ENCODE measurements at places on chromosomes 6 and 20.

DNA sequence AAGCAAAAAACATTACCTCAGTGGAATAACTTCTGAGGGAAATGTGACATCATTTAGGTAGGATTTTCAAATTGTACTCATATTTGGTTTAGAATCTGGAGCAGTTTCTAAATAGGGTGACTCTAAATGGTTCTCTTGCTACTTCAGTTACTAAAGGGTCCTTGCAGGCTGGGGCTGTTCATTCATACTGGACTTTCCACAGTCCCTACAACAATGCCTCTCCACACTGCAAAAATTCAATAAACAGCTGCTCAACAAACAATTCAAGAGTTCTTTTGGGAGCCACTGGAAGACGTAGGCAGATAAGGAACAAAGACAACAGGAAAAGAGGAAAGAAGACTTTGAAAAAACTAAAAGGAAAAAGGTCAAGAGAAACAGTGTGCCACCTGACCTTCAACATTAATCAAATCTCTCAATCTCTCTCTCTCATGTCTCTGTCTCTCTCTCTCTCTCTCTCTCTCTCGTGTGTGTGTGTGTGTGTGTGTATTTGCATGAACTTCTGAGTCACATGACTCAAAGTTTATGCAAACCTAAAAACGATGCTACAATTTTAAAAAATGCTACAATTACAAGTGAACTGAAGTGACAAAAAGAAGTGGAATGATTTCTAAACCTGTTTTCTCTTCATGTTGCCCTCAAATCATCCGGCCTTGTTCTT, 14.5 kb downstream of the NOL7 start:
- DNase-seq: no peak

DNA sequence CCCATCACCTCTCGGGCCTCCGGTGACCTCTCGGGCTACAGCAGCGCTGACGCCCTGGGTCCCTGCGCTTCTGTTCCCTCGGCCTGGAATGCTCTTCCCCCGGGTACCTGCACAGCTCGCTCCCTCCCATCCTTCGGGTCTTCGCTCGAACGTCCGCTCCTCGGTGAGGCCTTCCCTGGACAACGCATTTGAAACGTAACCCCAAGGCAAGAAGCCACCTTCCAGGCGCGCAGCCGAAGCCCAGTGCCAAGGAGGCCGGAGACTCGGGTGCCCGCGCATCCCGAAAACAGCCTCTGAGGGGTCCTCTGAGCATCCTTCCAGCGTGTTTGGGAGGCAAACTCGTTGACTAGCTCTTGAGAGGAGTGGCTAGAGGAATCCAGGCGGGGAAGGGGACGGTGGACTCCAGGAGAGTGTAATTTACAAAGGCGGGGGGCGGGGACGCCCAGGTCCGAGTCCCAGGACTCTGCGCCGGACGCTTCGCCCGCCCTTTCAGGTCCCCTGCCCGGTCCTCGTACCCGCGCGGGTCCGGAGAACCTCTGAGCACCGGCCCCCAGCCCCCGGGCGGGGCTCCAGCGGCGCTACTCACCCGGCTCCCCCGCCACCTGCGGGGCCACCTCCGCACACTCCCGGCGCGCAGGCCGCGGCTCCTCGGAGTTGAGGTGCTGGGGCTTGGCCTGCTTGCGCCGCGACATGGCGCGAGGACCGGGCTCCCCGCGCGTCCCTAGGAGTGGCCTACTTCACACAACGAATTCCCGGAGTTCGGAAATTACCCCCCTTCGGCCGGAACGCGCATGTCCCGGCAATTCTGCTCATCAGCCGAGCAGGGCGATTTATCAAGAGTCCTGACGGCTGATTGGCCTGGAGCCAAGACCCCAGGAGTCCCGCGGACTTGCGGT, 86.8 kb downstream of the ZFP64 start:
- no peak for DNase-seq

DNA sequence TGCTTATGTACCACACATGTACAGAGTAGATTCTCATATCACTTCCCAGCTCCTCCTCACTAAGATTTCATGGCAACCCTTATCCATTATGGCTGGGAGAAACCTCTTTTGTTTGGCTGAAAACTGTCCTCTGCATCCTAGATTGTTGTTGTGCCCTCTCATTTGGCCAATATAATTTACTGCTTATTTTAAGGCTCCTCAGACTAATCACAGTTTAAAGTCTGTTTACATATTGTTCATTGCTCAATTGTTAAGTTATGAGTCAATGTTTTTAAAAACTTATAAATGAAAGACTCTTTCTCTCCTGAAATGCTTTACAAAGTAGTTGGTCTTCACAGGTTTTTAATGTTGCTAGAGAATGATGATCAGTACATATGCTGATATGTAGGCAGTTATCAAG, 57.3 kb downstream of the FAM83B start:
- DNase-seq: no peak

DNA sequence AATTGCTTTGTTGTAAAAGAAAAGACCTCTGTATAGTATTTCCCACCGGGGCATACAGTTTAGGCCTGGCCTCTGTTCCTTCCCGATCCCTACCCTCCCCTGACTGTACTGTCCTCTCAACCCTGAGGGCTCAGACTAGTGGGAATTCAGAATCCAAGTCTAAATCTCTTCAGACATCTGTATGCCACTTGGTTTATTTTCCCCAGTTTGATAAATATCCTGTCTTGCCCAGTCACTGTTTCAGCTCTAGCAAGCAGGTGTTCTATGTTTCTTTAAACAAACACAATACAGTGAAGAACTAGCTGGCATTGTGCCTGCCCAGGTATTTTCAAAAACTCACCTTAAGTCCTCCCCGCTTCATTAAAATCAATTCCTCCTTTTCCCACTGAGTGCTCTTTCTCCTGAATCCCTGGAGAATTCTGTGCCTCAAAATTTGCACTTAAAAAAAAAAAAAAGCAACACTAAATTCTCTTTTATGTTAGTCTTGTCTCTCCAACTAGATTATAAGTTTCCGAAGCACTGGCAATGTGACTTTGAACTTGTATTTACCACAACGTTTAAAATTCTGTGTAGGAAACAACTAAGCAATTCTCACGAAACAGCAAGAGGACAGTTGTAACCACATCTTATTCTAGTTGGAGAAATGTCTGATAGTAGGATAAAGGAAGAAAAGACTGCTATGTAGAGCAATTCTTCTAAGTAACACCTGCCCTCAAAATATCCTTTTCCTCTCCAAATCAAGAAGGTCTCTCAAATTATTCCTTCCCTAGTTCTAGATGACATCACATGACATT, 112.0 kb upstream of the CARMIL1 start:
- no peak for DNase-seq

DNA sequence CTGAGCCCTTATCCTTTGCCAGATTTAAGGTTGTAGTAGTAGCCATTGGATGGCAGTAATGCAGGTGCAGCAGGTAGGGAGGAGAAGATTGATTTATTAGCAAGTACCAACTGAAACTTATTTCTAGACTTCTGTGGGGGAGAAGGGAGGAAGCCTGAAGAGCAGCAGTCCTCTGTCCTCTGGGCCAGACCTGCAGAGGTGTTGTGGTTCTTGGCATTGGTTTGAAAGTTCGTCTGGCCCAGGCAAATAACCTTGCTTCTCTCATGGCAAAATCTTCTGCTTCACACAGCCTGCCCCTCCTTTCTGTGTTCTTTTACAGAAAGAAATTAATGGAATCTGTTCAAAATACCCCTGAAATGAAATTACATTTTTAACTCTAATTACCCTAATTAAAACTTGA, 24.5 kb downstream of the RALY start:
- DNase-seq: no peak

- DNase-seq: no peak
Measured at GRCh38 chr20:50395914-50396488, 114.2 kb upstream of the PTPN1 start.

DNA sequence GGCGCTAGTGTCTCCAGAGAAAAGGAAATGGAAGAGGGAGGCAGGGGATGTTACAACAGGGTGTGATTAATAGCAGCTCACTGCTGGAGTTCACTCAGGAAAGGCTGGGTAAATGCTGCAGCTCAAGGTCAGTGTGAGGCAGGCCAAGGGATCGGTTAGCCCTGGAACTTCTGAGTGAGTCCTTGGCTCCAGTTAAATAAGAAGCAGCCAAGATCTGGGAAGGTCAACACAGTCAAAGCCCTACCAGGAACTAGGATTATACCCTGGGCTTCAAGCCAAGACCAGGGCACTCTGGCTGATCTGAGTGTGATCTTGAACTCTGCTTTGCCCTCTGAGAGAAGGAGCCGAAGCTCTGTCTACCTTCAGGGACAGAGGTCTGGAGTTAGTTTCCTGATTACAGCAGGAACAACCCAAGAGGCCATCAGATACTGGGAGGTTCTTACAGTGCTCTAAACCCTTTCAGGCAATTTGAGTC, 44.3 kb downstream of the TPD52L1 start:
- DNase-seq: no peak

DNA sequence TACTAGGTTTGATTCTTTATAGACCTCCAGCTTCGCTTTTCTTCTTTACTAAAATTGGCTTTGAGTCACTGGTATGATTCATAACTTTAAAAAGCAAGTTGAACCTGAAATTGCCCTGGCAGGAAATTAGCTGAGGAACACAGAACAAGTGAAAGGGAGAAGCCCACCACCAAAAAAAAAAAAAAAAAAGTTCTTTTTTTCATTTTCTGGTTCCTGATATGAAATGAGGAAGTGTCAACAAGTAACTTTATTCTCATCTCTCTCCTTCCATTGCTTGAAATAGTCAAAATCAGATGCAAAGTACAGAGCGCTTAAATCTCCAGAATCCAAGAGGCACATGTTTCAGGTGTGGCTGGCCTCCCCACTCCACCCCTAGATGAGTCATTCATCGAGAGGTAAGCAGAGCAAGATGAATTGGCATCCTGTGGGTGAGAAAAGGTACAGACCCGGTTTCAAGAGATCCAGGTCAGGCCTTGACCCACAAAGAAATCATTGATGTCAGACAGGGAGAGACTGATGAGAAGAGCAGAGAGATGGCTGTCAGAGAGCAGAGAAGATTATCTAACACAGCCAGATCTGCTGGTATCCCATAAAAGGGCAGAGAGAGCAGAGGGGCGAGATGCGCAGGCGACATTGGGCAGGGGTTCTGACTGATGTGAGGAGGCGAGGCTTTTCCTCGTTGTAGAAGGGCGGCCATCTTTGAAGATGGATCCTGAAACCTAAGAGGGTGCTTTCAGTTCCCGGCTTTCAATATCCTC, 54.8 kb upstream of the MBOAT1 start:
- no peak for DNase-seq

DNA sequence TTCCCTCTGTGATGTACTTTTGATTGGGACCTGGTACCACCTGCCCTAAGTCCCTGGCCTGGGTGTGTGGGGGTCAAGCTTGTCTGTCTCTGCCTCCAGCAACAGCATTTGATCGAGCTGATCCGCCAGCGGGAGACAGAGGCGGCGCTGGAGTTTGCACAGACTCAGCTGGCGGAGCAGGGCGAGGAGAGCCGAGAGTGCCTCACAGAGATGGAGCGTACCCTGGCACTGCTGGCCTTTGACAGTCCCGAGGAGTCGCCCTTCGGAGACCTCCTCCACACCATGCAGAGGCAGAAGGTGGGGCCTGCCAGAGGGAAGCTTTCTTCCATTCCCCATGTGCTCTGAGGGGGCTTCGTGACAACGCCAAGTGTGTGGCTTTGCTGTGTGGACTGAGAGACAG, 5.4 kb downstream of the GID8 start:
- no peak for DNase-seq

- no peak for DNase-seq
Measured at GRCh38 chr6:88296694-88297093, 130.5 kb upstream of the CNR1 start.

DNA sequence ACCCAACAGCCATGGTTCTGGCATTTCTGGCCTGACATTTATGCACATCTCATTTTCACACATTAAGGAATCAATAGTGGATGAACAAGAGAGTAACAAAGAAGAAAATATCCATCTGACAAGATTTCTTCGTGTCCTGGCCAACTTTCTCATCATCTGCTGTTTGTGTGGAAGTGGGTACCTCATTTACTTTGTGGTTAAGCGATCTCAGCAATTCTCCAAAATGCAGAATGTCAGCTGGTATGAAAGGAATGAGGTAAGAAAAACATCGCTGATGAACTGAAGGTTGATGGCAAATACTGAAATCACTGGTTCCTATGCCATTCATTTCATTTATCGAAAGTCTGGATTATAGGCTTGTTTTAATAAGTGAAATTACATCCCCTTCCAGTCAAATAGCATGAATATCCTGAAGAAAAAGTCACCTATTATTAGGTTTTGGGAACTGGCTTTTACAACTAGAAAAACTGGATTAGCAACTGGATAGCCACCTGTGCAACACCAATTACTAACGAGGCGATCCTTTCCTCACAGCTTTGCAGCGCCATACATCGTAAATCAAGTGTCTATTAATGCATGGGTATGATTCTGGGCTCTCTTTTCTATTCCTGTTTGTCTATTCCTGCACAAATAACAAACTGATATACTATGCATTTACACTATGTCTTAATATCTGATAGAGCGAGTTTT, 50.2 kb upstream of the NOP56 start:
- DNase-seq: no peak

All from nucleus accumbens (tissue), 56 donors.